ENCODE measurements at places on chromosomes 5 and 9. TPM values are rescaled to one million over a fixed set of nuclear protein-coding genes. Genes with fewer than 3 reads are reported as not detected.

PIP5K1B gene
- total RNA-seq = under 0.01 TPM

SOHLH1 gene
- total RNA-seq = not detected

UBE2B gene
- 28.0 TPM for total RNA-seq

BSPRY gene
- not detected for total RNA-seq

PCDH12 gene
- total RNA-seq = 0.11 TPM

FCN2 gene
- total RNA-seq = not detected

DDX4 gene
- not detected for total RNA-seq

FBXO10 gene
- 15.5 TPM for total RNA-seq

CDC20B gene
- total RNA-seq = 0.22 TPM

CAMK2A gene
- total RNA-seq = 1.8 TPM

ZNF462 gene
- total RNA-seq = 14.7 TPM

XRCC4 gene
- 11.0 TPM for total RNA-seq

NNT gene
- 85.1 TPM for total RNA-seq
